ENCODE measurements at places on chromosomes 1 and 21.

GRCh38 chr1:232207073-232207866 lies 422.7 kb downstream of the SIPA1L2 start:
- no peak for DNase-seq

- DNase-seq, result no peak
Measured at GRCh38 chr1:181396171-181396670, 87.1 kb upstream of the CACNA1E start.

- peak; percentile 39 for DNase-seq
Measured at GRCh38 chr1:7454052-7454815, 316.9 kb upstream of the VAMP3 start.

DNA sequence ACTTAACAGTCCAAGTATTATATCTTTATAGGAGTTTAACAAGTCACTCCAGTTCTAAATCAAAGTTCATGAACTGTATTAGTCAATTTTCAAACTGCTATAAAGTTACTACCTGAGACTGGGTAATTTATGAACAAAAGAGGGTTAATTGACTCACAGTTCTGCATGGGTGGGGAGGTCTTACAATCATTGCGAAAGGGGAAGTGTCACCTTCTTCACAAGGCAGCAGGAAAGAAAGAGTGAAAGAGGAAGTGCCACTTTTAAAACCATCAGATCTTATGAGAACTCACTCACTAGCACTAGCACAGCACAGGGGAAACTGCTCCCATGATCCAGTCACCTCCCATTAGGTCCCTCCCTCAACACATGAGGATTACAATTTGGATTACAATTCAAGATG lies 70.0 kb downstream of the CLCA4 start:
- no peak for DNase-seq

- no peak for DNase-seq
Measured at GRCh38 chr1:183411091-183411490, 7.1 kb downstream of the NMNAT2 start.

- DNase-seq, result no peak
Measured at GRCh38 chr1:187762118-187762517, 933.4 kb downstream of the PLA2G4A start.

DNA sequence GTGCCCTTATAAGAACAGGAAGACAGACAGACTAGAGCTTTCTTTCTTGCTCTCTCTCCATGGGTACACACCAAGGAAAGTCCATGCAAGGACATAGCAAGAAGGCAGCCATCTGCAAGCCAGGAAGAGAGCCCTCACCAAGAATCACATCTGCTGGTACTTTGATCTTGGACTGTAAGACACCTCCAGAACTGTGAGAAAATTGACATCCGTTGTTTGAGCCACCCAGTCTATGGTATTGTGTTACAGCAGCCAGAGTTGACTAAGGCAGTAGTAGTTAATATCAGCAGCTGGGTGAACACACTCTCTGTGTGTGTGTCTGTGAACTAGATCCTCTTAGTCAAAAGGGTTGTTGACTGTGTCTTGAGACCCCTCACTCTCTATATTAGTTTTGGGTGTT lies 53.8 kb upstream of the PPP2R5A start:
- DNase-seq, result no peak

- DNase-seq, result peak; percentile 51
Measured at GRCh38 chr1:201302163-201303152, 19.2 kb downstream of the PKP1 start.

GRCh38 chr1:51331206-51332100 lies 1.1 kb upstream of the TTC39A start:
- peak; percentile 74 for DNase-seq

- DNase-seq, result no peak
Measured at GRCh38 chr1:203149188-203149840, 21.8 kb downstream of the ADORA1 start.

- no peak for DNase-seq
Measured at GRCh38 chr1:45033356-45033755, 21.3 kb downstream of the UROD start.

GRCh38 chr1:66809245-66809644 lies 8.2 kb upstream of the INSL5 start:
- DNase-seq, result no peak

DNA sequence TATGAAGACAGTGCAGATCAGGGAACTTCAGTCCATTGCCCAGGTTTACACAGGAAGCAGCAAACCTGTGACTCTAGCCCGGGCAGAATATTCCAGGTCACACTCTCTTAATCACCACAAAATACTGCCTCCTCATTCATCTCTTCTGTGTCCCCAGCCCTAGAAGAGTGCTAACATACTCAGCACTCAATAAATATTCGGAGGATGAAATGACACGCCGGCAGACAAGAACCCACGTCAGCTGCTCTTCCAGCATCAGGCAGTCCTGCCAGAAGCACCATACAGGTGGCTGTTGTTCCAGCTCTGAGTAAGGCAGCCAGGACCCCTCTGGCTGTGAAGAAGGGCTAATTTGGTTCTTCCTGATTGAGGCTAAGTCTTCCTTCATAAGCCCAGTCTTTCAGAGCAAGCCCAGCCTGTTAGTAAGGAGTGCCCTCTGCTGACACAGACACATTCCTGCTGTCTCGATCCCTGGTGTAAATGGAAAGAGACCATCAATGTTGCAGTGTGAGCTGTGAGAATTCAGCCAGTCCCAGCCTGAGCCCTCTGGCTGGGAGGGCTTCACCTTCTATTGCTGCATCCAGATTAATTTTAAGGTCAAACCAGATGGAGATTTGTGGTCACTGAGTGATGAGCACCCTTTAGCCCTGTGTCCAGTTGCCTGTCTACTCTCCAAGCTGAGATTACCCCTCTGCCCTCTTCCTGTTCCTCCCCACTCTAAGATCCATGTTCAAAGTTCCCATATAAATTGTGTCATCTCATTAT lies 45.0 kb upstream of the KIRREL1 start:
- peak; percentile 56 for DNase-seq

DNA sequence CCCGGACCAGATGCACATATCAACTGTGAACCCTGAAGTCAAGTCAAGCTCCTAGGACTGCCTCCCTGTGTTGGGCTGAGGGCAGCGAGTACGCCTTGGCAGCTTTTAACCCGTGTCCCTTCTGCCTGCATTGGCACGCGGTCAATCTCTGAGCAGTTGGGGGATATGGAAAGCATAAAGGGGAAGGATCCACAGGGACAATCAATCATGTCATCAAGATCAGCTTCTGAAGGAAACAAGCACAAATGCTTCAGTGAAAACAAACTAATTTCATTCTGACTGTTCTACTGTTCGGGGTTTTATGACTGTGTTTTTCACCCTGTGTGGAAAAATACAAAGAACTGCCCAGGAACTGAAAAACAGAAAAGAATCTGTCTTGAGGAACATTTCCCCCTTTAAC lies 106.2 kb downstream of the RUNX1 start:
- DNase-seq, result no peak

DNA sequence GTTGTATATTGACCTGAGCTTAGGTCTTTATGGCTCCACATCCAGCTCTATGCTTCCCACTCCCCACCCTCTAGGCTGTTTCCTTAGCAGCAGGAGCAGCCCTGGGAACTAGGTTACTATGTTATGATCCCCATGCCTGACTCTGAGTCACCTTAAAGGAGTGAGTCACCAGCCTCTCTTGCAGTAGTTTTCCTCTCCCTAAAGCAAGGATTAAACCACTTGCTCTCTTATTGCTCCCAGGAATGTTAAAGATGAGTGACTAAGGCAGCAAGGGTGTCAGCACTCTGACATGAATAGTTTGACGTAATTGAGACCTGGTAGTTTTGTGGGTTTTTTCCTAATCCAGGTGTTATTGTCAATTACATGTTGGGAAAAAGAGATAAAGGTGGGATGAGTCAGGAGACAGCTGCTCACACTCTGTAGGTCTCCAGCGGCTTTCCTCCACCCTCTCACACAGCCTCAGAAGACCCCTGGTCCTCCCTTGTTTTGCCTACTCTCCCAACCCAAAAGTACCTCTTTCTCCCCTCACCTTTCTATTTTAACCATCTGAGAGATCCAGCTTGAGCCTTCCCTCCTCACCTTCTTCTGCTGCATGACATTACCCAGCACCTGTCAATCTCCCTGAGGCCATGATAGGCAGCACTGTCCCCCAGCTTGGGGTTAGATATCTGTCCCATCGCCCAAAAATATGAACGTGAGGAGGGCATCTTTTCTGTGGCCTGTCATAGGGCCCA lies 369.1 kb upstream of the VAMP3 start:
- DNase-seq, result peak; percentile 99

DNA sequence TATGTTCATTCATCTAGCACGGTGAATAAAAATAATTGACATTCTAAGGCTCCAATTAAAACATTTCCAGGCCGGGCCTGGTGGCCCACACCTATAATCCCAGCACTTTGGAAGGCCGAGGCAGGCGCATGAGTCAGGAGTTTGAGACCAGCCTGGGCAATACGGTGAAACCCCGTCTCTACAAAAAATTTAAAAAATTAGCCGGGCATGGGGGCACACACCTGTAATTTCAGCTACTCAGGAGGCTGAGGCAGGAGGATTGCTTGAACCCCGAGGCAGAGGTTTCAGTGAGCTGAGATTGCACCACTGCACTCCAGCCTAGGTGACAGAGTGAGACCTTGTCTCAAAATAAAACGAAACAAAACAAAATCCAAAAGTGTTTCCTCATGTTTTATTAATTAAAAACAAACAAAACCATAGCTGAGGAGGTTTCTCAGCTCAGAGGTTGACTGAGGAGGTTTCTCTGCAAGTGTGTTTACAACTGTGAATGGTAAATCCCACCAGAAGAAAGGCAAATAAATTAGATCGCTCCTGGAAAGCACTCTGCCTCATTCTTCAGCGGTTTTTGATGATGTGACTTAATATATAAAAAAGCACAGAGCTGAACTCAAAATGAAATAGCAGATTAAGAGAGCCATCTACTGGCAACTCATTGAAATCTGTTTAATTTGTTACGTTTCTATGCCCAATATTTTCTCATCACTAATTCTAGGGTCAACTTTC lies 37.7 kb upstream of the ATG4C start:
- peak; percentile 81 for DNase-seq

DNA sequence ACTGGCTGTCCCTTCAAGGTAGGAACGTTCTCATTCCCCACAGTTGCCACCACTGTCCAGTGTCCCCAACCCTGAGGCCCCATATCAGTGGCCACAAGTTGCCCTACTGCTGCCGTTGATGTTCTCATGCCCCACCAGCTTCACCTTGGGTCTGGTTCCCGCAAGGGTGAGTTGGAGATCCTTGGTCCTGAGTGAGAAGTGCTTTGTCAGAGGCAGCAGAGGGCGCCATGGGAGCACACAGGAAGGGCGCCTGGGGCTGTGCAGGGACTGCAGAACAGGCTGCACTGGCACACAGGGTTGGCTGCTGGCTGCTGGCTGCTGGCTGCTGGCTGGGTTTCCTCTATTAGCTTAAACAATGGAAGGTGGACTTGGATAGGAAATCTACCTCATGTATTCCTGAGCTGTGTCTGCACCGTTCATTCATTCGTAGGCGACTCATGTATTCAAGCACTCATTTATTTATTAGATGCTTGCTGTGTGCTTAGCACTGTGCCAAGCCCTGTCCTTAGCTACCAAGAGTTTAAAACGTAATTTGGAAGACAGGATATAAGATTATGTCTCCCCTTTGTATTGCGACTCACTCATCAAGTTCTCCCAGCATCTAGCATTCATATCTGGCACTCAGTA lies 2.1 kb upstream of the S100A9 start:
- DNase-seq, result peak; percentile 87

DNA sequence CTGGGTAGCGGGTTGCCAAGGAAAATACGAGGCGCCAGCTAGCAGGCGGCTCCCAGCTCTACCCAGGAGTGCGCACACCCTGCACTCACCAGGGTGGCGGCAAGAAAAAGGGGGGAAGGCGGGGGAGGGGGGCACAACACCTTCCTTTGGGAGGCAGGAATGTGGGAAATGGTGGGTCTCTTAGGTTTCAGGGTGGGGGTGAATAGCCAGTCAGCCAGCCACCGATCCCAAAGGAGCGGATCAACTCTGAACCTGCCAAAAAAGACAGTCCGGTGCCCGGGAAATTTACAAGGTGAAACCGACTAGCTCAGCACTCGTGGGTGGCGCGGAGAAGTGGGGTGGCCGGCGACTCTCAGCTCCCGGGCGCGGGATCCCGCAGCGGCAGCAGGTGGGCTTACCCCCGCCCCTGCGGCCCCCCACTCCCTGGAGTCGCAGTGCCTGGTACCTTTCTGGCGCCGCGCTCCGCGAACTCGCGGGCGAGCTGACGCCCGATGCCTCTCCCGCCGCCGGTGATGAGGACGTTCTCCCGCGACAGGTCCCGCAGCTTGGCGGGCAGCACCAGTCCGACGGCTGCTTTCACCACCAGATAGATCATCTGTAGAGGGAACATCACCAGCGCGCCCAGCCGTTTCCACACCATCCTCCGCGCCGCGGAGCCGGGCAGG lies 1.2 kb downstream of the DHRS3 start:
- DNase-seq, result peak; percentile 67

- DNase-seq, result no peak
Measured at GRCh38 chr1:246001837-246002230, 505.2 kb downstream of the SMYD3 start.

DNA sequence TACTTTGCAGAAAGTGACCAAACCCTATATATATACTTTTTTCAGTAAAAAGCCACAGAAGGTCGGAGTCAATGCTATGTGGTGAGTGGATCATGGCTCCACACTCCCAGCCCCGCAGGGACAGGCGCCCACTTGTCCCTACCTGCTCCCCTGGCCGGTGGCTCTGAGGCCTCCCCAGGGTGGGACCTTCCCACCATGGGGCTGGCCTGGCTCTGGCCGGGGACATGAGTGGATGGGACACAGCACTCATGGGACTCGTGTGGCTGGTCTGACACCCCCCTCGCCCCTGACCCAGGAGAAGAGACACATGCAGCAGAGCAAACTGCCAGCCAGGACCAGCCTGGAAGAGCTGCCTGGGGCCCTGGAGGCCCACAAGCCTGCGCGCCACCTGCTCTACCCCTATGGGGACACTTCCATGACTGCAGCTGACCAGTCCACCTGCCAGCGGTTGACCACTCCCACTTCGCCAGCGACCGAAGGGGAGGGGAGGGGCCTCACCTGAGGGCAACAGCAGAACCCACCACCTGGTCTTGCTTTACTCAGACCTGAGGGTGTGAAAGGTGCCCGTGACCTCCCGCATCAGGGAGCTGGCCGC lies 2.2 kb downstream of the SPATC1L start:
- DNase-seq, result no peak

GRCh38 chr1:175536369-175536768 lies 207.0 kb downstream of the TNR start:
- DNase-seq, result no peak

- DNase-seq, result no peak
Measured at GRCh38 chr1:209809611-209810010, 3.7 kb upstream of the IRF6 start.

DNA sequence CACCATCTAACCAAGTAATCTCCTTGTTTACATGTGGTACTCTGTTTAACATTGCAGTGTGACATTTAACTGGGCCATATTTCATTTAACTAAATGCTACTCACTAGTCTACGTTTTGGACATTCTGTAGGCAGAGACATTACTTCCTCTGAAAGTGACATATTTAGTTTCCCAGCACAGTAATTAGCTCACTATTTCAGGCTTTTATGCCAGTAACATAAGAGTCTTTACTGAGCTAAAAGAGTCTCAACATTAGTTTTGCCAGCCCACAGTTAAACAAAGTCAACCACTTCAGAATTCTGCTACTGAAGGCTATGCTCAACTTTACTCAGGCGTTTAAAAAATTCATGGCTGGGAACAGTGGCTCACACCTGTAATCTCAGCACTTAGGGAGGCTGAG lies 2.6 kb upstream of the TNFRSF9 start:
- DNase-seq, result no peak

Data from GM23248 (cell line).